ENCODE measurements at places on chromosomes 16 and 17.
A peak's percentile ranks its signal among the peaks of the same experiment; 100 is the strongest.

- no peak for DNase-seq
These were observed 108.5 kb upstream of the CCL2 start for GRCh38 chr17:34146440-34147043.

DNA sequence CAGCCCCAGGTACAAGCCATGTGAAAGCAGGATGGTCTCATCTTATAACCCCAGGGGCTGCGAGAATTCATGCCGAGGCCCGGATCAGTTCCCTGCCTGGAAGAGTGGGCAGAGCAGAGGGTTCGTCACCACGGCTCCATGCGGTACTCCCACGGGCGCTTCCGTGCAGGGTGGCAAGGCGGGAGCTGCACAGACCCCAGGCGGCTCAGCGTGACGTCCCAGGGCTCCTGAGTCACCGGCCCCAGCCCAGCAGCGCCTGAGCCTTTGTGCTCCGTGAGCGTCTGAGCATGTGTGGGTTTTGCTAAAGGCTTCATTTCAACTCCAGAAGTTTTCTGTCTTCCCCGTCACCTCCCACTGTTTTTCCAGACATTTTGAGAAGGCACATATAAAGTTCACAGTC is 71.2 kb upstream of the CHMP6 start:
- DNase-seq, result no peak

DNA sequence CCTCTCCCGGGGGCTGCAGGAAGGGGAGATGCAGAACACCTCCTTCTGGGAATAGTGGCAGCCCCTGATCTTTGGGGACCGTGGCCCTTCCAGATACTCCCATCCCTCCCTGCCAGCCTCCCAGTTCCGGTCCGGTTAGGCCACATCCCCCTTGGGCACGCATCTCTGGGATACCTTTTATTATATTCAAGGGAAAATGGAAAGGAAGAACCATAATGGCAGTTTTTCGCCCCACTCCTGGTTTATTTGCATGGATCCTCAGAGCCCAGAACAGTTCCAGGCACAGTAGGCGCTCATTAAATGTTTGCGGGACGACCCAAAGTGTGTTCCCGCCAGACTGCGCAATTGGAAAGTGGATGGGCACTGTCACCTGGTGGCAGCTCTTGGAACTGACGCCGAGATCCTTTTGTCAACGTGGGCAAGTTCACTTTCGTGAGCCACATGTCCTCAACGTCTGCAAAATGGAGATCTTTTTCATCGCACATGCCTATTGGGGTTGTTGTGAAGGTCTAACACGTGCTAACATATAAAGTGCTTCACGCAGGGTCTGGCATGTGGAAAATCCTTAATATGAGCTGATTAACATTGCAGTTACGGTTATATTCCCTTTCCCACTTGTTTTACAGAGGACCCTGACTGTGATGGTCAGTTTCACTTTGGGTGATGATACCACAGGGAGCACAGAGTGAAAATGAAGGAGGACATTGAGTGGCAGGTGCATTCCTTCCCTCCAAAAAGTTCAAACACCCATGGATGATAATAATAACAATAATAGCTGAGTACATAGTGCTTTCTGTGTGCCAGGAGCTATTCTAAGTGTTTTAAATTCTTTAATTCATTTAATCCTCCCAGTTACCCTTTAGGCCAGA is 1.7 kb upstream of the GPRC5B start:
- DNase-seq, result peak; percentile 80

GRCh38 chr17:79944821-79945391 is 90.8 kb downstream of the TBC1D16 start:
- DNase-seq, result no peak

DNA sequence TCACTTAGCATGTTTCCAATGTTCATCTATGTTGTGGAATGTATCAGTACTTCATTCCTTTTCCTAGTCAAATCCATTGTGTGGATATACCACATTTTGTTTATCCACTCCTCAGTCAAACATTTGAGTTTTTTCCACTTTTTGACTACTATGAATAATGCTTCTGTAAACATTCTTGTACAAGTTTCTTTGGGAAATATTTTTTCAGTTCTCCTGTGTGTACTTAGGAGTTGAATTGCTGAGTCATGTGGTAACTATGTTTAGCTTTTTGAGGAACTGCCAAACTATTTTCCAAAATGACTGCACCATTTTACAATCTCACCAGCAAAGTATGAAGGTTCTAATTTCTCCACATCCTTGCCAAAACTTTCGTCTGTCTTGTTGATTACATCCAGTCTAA is 223.7 kb upstream of the AXIN2 start:
- peak; percentile 86 for DNase-seq

DNA sequence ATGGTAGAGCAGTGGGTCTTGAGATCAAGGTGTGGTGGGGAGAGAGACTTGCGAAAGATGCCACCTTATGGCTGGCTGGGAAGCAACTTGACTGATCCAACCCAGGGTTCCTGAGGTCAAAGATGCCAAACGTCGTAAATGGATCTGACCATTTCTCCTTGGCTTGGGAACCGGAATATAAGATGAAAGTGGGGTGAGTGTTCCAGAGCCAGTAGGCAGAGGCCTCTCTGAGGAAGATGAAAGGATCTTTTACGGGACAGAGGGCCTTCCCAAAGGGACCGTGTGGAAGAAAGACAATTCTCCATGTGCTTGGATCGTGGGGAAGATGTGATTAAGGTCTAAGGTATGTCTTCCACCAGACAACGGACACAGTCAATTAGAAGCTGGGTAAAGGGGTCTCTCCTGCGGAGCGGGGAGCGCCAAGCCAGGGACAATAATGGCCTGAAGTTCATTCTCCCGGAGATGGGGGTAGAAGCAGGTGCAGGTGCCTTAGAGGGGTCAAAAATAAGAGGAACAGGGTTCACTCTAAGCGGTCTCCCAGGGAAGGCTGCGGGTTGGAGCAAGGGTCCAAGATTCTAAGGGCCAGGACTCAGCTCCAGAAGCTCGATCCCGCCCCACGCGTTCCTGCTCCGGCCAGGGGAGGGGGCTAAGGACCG is 800 bp downstream of the FXR2 start:
- peak; percentile 31 for DNase-seq

DNA sequence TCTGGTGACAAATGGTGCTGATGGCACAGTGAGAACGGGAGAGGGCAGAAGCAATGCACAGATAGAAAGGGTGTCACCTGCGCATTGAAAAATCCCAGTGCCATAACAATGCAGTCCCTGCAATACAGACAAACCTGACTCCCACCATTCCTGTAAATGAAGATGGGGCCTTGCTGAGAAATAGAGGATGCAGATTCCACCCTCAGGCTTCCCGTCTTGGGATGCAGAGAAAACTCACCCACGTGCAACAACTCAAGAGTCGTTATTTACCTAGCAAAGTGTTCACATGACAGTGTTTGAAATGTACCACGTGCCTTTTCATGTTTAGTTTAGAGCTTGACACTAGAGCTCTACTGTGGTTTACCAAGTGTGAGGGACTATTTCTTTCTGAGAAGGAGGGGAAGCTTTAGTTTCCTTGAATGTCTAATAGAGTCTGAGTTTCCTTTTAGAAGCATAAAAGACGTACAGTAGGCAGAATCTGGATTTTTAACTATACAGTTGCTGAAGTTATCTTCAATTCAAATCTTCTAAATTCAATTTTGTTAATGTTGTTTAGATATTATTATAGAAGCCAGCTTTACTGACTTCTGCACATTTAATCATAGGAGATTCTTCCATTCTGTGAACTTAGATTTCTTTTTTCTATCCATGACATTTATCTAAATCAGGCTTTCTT is 35.6 kb downstream of the WWOX start:
- DNase-seq, result no peak

DNA sequence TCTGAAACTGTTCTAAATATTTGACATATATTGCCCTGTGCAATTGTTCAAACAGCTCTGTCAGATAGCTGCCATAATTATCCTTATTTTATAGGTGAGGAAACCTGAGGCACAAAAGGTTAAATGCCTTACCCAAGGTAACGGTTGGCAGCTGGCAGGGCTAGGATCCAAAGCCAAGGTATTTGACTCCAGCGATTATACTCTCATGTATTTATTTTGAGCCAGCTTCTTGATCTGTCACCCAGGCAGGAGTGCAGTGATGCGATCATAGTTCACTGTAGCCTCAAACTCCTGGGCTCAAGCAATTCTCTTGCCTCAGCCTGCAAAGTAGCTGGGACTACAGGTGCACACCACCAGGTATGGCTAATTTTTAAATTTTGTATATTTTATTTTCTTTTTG is 7.2 kb downstream of the ENO3 start:
- peak; percentile 28 for DNase-seq

DNA sequence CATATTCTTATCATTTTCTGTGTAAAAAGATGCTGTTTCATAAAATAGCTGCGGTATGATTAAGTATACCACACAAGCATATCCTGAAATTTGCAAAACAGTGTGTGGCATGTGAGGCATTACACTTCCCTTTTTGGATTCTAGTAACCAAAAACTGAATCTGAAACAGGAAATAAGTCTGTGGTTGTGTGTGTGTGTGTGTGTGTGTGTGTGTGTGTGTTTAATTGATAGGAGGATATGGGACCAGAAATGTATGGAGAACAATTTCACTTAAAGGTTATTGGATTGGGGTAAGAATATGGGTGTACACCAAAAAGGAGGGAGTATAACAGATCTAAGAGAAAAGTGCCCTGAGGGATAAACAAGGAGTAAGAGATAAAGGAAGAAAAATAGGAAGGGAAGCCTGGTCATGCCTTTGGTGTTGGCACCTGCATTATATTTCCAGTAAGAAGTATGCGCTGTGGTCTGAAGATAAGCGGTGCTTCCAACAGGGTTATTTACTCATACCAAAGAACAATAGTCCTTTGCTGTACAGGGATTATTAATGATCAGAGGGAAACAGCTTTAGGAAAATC is 4.0 kb downstream of the LYRM1 start:
- peak; percentile 50 for DNase-seq

- no peak for DNase-seq
These were observed 157.7 kb downstream of the PARN start for GRCh38 chr16:14472357-14472756.

GRCh38 chr17:14741491-14741890 is 440.6 kb downstream of the HS3ST3B1 start:
- peak; percentile 21 for DNase-seq

- no peak for DNase-seq
These were observed 482.9 kb upstream of the C16orf82 start for GRCh38 chr16:26583803-26584202.

DNA sequence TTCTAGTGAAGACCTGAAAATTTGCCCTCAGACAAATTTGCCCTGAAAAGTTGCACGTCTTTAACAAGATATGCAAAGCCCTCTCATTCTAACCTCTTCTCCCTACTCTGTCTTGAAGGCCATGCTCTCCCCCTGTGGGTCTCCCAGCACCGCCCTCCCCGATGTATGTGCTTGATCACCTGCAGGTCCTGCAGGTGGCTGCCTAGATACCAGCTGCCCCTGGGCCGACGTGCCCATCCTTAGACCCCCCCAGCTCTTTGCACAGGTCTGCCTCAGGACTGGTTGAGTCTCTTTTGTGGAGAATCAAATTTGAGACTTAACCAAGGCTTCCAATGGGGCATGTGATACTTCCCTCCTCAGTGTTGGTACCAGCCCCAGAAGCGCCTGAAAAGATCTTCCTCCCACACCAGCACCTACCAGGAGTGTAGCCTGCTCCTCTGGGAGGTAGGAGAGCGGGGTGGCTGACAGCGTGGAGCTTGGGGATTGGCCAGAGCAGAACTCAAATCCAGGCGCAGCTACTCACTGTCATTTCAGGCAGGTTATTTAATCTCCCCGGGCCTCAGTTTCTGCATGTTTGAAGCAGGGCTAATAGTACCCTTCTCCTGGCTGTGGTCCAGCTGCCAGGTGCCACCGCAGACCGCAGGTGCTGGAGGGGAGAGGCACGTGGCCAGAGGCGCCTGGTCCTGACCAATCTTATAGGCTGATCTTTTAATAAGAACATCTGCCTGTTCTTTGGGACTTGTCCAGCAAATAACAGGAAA is 4.5 kb upstream of the MRPL38 start:
- DNase-seq, result no peak

- no peak for DNase-seq
These were observed 812.3 kb downstream of the CDH11 start for GRCh38 chr16:64309398-64310110.

DNA sequence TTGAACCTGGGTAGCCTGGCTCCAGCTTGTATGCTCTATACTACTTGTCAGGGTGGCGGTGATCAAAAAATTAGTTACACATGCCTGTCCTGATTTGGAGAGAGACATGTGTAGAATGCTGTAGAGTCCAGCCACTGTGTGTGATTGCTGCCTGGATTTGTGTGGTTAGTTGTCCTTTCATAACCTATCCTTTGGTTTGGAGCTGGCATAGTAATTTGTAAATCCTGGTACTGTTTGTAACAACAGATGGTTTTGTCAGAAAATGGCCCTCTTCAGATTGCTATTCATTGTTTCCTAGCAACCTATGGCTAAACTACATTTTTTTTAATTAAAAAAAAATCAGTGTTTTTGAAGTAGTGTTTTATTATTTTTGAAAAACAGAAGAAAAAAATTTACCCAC is 30.5 kb downstream of the ETV4 start:
- DNase-seq, result peak; percentile 60

- DNase-seq, result no peak
These were observed 643 bp downstream of the NOTUM start for GRCh38 chr17:81960130-81960958.

- DNase-seq, result no peak
These were observed 6.7 kb downstream of the MPP3 start for GRCh38 chr17:43826206-43826605.

DNA sequence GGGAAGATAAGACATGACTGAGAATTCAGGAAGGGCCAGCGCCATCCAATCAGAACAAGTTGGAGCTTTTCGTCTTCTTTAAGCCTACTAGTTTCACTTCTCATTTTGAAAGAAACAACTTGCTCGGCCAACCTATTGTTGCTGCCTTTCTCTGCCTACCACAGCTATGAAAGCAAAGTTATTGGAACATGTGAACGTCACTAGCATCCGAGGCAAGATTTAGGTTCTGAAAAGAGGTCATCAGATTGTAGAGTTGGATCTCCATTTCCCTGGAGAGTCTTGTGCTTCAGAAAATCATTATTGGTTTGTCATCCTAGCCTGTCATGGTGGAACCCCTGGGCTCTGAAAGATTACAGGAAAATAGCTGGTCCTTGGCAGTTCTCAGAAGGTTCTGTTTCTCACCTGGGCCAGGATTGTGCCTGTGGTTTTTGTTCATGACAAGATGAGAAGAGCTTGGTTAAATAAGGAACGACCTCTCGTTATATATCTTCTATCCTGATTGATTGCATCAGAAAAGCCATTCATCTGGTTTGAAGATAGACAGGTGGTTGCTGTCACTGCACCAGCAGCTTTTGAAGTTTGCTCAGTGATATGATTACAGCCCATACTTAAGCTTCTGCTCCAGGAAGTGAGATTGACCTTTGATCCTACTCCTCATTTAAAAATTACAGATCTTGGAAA is 25.3 kb downstream of the CDH13 start:
- no peak for DNase-seq

- DNase-seq, result no peak
These were observed 311 bp upstream of the KDM8 start for GRCh38 chr16:27202923-27203506.

DNA sequence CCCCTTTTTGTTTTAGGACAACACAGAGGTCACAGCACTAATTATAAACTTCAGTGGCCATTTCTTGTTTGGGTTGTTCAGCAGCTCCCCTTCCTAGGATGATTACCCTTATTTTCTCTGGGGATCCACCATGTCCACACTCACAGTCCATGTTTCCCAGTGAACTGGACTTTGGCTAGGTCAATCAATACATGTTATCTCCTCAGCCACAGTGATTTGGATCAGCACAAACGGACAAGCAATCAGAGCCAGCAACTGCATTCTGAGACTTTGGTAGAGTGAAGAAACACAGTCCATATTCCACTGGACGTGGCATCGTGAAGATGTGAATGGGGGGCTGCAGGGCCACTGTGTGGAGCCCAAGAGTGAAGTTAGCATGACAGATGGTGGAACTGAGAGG is 4.6 kb downstream of the TMEM220 start:
- no peak for DNase-seq

- no peak for DNase-seq
These were observed 57.6 kb upstream of the FA2H start for GRCh38 chr16:74832228-74832627.
